Left kidney (tissue), 8 donors: ENCODE measurements at places on chromosomes 5 and 9. TPM values are rescaled to one million over a fixed set of nuclear protein-coding genes. Genes with fewer than 3 reads are reported as not detected.

PFN3 gene
- polyA plus RNA-seq, result 2.0 TPM

ALDH1A1 gene
- polyA plus RNA-seq, result 281 TPM

COQ4 gene
- polyA plus RNA-seq, result 83.2 TPM

OLFML2A gene
- 18.7 TPM for polyA plus RNA-seq

LMX1B gene
- polyA plus RNA-seq, result 18.3 TPM

OR1Q1 gene
- not detected for polyA plus RNA-seq

BNC2 gene
- 10.3 TPM for polyA plus RNA-seq

COL5A1 gene
- 77.3 TPM for polyA plus RNA-seq

DNM1 gene
- 231 TPM for polyA plus RNA-seq

TMEM161B gene
- polyA plus RNA-seq, result 35.2 TPM

DNA sequence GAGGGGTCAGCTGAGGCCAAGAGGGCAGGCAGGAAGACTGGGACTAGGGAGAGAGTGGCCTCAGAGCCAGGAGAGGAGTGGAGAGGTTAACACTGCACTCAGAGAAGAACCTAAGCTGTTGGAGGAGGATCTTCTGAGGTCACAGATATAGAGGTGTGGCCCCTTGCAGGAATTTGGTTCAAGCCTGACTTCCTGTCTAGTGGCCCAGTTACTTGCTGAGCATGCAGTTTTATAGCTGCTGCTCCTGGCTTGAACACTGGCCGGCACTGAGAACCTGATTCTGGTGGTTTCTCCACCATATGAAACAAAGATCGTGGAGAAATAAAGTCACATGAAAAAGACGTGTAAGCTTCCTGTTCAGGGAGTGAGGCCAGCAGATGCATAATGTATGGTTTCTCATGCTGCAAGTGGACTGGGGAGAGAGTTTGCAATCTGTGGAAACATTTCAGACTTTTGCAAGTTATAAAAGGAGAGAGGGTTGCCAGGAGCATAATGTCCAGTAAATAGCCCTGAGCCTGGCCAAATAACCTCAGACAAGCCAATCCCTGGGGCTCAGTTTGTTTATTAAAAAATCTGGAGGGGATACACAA lies 82.6 kb downstream of the GALNT10 start:
- DNase-seq, result no peak

- no peak for DNase-seq
Observed at GRCh38 chr5:132267931-132268768, 10.7 kb downstream of the PDLIM4 start.

DNA sequence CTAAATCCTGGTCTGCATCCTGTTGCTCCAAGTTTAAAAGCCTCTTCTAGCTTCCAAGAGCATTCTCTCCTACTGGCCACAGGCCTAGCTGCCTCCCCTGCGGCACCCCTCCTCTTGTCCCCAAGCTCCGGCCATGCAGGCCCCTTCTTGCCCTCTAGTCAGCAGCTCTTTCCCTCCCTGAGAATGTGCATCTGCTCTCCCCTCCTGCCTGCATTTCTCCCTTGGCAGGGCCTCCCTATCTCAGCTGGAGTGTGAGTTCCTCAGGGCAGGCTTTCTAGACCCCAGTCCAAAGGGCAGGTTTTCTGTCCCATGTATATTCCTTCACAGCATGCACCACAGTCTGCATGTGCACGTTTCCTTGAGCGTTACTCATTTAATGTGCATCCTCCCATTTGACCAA lies 24.6 kb upstream of the BARX1 start:
- DNase-seq, result no peak

- no peak for DNase-seq
Observed at GRCh38 chr9:124077915-124078572, 66.5 kb downstream of the LHX2 start.

- DNase-seq, result no peak
Observed at GRCh38 chr5:102154291-102154690, 141.8 kb downstream of the SLCO4C1 start.

GRCh38 chr5:32726086-32726557 lies 15.0 kb downstream of the NPR3 start:
- no peak for DNase-seq

- DNase-seq, result no peak
Observed at GRCh38 chr5:579746-580366, 32.3 kb upstream of the CEP72 start.

DNA sequence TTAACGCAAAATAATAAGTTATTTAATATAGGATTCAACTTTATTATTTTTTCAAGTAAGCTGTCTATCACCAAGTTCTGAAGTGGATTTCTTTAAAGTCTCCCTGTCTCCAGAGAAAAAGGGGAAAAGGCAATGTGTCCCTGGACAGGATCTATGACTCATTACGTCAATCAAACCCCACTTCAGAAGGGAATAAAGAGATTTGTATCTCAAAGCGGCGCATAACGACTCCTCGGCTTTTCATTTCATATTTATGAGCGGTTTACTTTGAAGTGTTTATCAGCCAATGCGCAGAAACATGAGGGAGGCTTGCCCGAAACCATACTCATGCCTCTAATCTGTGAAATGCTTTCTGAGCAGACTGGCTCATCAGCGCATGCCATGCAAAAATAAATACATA lies 938.6 kb upstream of the WWC1 start:
- DNase-seq, result no peak

DNA sequence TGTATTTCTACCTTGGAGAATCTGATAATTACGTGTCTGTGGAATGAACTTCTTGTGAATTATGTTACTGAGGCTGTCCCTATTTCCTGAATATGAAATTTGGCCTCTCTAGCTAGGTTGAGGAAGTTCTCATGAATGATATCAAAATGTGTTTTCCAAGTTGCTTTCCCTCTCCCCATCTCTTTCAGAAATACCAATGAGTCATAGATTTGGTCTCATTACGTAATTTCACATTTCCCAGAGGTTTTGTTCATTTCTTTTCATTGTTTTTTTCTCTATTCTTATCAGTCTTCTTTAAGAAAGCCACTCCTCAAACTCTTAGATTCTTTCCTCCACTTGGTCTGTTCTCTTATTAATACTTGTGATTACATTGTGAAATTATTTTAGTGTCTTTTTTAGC lies 923.8 kb upstream of the CDH9 start:
- DNase-seq, result no peak

GRCh38 chr5:36939969-36940858 lies 63.6 kb downstream of the NIPBL start:
- DNase-seq, result no peak

- no peak for DNase-seq
Observed at GRCh38 chr5:173973616-173973969, 15.4 kb upstream of the C5orf47 start.

DNA sequence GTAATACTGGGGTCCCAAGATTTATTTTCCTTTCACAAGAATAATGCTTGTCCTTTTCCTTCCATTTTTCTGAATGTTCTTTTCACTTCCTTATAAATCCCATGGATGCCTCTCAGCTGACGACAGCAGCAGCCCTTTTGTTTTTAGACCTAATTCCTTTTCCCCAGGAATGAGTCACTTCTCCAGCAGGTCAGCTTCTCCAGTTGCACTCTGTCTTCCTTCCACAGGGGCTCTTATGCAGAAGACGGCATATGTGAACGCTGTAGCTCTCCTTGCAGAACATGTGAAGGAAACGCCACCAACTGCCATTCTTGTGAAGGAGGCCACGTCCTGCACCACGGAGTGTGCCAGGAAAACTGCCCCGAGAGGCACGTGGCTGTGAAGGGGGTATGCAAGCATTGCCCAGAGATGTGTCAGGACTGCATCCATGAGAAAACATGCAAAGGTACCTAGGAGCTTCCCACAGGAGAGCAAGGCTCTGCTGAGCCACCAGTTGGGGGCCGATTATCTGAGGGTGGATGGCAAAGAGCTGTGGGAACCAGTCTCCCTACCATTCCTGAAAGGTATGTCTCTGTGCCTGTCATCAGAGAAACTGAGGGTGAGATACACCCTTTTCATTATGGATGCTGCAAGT lies 72.9 kb downstream of the RFK start:
- no peak for DNase-seq

GRCh38 chr9:13181652-13182051 lies 97.8 kb downstream of the MPDZ start:
- DNase-seq, result no peak

DNA sequence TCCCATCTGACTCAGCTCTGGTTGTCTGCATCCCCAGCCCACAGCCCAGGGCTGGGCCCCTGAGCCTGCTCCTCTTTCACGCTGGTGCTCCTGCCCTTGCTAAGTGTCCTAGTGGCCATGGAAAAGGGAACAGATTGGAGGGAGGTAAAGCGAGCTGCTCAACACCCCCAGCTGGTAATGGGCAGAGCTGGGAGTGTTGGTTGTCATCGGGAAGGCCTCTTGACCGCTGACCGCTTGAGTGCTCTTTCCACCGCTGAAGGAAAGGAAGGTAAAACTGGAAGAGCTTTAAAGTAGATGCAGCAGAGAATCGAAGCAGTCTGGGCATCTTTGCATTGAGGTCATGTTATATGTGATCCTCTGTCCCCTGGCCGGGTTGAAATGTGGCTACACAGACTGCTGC lies 60.2 kb downstream of the CRB2 start:
- no peak for DNase-seq

- no peak for DNase-seq
Observed at GRCh38 chr9:137793196-137793841, 84.3 kb upstream of the CACNA1B start.

- no peak for DNase-seq
Observed at GRCh38 chr5:91464886-91465646, 81.9 kb upstream of the ARRDC3 start.

DNA sequence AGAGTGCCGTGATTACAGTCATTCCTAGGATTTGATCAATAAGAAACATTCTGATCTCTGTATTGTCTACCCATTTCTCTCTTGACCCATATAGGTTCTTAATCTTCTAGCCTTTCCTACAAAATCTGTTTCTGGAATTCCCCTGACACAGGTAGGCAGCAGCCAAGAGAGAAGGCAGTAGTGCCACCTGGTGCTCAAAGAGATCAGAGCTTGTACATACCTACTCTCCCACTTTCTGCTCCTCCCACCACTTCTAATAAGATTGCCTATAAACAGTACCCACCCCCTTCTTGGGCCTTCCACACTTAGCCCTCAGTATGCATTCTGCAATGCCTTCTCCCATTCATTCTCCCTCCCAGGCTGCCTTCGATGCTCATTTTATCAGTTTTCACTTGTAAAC lies 117.4 kb upstream of the RORB start:
- DNase-seq, result peak; percentile 27

DNA sequence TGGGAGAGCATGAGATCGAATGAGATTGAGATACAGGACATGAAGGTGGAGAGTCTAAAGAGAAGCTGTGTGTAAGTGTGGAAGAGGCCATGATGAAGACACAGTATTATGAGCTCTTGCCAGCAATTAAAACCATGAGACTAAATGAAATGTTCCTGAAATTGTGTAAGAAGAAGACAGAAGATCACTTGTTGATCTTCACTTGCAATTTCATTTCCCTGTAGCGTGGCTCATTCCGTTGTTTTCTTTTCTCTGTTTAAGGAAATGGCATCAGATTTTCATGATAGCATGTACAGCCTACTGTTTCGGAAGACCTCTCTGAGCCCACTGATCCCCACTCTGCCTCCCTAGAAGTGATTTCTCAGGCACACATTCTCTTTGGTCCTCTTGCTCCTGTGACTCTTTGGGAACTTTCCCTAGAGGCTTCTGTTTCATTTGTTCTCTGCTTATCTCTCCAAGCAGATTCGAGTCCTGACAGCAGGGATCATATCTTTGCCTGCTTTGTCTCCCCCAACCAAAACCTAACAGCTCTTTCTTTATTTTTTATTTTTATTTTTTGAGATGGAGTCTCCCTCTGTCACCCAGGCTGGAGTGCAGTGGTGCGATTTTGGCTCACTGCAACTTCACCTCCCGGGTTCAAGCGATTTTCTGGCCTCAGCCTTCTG lies 16.8 kb downstream of the PIP5K1B start:
- DNase-seq, result no peak

DNA sequence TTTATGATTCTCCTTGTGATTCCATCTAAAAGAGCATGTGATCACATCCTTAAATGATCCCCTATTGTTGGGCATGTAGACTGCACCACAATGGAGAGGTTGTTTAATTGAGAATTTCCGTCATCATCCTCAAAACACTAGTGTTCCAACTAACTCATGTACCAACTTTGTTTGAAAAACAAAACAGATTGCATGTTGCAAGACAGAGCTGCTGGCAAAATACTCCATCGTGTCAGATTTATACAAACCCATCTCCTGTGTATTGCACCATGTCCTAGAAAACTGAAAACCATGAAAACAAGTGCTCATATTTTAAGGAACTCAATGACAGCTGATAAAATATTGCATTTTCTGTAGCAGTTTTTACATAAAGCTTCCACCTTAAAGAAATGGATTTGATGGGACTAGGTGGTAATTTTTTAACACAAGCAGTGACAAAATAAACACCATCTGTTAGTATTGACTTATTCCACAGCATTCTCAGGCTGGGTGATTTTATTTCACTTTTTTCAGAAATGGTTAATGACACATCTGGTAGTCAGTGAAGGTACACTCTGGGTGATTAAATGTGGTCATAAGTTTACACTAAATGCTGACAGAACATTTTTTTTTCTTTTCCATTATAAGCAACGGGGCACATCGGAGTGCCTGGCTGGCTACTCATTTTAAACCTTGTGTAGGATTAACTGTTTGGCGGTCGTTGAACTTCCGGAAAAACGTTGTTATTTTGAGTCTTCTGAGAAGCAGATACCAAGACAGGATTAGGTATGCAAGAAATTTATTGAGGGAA lies 602.9 kb upstream of the WWC1 start:
- DNase-seq, result no peak

DNA sequence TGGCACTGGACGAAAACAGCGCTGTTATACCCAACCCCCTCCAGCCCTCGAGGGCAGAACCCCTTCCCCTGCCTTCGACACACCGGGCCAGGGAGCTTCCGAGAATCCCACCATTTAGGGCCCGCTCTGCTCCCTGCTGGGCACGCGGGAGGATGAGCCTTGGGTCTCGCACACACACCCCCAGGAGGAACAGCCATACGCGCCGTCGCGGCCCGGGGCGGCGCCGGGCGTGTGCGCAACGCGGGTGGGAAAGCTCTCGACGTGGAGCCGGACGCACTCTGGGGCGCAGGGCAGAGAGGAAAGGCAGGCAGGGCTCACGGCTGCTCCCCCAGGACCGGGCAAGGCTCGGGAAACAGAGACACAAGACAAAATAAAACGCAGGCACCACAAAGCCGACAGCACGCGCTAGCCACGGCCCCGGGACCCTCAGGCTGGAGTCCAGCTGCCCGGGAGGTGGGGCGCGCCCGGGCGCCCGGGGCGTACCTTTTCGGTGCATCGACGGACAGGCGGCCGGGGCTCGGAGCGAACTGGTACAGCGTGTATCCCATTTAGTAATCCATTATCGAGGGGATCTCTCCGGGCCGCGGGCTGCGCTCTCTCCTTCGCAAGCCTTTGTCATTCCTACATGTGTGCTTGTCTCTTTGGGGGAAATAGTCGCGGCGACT lies 789 bp downstream of the SEMA6A start:
- peak; percentile 40 for DNase-seq

DNA sequence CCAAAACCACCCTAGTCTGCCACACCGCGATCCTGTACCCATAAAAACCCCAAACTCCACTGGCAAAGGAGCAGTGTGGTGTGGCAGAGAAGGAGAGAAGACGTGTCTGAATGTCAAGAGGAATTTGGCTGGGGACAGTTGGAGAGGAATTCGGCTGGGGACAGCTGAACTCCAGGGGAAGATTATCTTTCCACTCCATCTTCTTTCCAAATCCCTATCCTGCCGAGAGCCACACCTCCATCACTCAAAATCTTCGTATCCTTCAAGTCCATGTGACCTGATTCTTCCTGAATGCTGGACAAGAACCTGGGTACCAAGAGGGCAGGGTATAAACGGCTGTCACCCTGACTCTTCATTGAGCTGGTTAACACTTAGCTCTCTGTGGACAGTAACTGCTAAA lies 448.1 kb downstream of the ARHGEF28 start:
- DNase-seq, result no peak
